ENCODE measurements at places on chromosomes 5 and 9.
A peak's percentile ranks its signal among the peaks of the same experiment; 100 is the strongest.

- DNase-seq, result no peak
Measured at GRCh38 chr9:108105885-108106284, 616.3 kb upstream of the KLF4 start.

- no peak for DNase-seq
Measured at GRCh38 chr9:112176524-112176923, 1.4 kb upstream of the SUSD1 start.

DNA sequence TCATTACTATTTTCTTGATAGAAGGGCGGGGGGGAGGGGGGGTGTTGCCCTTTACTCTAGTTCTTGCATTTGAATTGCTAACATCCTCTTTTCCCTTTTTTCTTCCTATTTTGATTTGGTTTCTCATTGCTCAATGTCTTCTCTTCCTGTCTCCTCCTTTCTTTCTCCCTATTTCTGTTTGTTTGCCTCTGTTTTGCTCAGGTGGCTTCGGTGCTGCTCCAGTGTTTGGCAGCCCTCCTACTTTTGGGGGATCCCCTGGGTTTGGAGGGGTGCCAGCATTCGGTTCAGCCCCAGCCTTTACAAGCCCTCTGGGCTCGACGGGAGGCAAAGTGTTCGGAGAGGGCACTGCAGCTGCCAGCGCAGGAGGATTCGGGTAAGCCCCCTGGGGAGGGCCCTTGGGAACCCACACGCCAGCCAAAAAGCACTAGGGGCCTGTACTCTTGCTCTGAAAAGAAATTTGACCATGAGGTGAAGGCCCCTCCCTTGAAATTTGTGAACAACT lies 48.3 kb downstream of the FAM78A start:
- DNase-seq, result no peak

DNA sequence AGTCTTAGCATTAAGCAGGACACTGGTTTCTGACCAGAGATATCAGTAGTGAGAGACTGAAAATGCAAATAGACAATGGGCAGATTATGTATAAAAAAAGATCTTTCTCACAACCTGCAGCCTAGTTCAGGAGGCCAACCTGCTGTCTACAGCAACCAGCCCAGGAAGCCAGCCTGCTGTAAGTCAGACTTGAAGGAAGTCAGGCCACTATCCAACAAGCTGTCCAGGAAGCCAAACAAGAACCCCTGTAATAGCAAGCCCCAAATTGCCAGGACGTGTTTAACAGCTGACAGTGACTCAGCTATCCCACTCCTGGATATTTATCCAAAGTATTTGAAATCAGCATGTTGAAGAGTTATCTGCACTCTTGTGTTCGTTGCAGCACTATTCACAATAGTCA lies 121.8 kb upstream of the SPIN1 start:
- DNase-seq, result no peak

GRCh38 chr5:45847877-45848276 lies 151.7 kb upstream of the HCN1 start:
- no peak for DNase-seq

DNA sequence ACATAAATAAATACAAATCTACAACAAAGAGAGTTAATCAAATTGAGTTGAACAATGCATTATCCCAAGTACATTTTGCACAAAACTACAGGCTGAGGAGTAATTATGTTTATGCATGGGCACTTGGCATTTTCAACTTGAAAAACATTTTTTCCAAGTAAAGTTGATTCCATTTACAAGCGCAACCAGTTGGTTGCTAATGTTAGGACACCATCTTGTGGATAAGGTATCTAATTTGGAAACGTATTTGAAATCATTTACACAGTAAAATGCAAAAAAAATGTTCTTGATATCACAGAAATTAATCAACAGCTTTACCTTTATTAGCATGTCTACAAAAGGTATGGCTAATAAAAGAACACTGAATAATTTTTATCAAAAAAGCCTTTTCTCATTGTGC lies 18.8 kb downstream of the FTMT start:
- DNase-seq, result peak; percentile 5

GRCh38 chr5:99258819-99259218 lies 330.0 kb upstream of the CHD1 start:
- DNase-seq, result no peak

DNA sequence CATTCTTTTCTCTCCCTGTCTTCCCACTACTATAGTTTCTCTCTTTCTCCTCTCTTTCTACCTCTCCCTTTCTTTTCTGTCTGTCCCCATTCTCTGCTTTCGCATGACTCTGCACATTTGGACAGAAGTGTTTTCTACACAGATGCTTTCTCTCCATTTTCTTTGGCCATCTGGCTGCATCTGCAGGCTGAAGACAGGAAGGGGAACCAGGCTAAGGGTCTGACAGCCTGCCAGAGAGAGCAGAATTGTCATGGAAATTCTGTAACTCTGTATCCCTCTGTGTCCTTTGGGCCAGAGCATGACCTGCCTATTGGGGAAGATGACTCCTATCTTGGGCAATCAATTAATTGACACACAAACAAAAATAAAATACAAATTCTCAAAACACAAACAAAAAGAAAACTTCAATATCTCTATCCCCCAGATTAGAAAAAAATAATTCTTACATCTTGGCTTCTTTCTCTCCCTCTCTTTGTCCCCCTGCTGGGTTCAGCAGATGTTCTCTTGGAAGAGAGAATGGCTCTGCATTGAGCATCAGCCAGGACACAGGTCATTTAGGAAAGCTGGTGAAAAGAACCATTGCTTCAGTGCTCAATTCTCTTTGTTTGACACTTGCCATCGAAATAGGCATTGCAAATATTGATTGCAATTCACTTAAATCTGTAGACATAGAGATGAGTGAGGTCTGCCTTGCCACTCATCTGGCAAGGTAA lies 415.9 kb upstream of the KLF4 start:
- no peak for DNase-seq

DNA sequence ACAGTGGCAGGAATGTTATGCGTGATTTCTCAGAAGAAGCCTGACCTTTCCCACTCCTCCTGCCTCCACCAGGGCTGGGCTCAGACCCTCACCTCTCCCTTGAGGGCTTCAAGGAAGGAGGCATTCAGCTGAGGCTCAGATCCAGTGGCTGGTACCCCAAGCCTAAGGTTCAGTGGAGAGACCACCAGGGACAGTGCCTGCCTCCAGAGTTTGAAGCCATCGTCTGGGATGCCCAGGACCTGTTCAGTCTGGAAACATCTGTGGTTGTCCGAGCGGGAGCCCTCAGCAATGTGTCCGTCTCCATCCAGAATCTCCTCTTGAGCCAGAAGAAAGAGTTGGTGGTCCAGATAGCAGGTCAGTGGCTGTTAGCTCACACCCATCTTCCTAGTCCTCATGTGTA lies 9.9 kb downstream of the BTNL9 start:
- no peak for DNase-seq

DNA sequence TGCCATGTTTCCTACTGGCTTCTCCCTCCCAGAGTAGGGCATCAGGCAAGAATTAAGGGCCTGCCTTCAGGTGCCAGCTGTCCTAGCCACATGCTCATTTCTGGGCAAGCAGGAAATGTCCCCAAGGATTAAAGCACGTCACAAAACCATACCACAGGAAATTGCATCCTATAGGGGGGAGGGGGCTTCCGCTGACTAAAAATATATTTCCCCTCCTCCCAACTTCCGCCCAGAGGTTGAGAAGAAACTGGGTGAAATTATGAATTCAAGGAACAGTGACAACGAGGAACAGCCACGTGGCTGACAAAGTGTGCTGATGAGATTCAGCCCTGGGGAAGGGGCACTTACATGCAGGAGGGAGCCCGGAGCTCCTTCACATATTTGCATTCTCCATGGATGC lies 4.1 kb downstream of the HBEGF start:
- DNase-seq, result peak; percentile 58

DNA sequence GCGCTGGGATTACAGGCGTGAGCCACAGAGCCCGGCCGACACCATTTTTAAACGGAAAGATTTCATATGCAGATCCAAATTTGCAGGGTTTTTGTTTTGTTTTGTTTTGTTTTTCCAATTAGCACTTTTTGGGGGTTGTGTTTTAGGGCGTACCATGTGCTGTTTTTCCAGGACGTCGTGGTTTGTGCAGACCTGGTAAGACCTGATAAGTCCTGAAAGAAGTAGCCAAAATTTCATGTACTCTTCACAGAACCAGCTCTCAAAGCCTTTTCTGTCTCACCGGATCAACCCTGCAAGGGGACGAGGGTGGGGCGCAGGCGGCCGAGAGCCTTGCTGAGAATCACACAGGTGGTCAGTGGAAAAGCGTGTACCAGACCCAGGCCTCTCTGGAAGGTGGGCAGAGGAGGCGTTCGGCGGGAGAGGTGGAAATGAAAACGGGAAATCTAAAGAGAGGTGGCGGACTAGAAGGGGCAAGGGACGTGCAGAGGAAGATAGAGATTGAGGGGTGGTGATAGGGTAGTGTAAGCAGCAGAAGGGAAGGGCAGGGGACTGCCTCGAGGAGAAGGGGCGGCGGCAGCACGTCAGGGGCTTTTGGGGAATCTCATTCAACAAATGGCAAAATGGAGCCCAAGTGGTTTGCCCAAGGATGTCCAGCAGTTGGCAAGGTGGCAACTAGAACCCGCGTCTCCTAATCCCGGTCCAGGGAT lies 1.1 kb upstream of the FAF2 start:
- peak; percentile 11 for DNase-seq

- DNase-seq, result no peak
Measured at GRCh38 chr5:143800715-143801114, 11.2 kb upstream of the HMHB1 start.

- no peak for DNase-seq
Measured at GRCh38 chr5:179840766-179841165, 17.9 kb downstream of the MRNIP start.

GRCh38 chr5:124079062-124079461 lies 567.1 kb downstream of the CSNK1G3 start:
- DNase-seq, result no peak

DNA sequence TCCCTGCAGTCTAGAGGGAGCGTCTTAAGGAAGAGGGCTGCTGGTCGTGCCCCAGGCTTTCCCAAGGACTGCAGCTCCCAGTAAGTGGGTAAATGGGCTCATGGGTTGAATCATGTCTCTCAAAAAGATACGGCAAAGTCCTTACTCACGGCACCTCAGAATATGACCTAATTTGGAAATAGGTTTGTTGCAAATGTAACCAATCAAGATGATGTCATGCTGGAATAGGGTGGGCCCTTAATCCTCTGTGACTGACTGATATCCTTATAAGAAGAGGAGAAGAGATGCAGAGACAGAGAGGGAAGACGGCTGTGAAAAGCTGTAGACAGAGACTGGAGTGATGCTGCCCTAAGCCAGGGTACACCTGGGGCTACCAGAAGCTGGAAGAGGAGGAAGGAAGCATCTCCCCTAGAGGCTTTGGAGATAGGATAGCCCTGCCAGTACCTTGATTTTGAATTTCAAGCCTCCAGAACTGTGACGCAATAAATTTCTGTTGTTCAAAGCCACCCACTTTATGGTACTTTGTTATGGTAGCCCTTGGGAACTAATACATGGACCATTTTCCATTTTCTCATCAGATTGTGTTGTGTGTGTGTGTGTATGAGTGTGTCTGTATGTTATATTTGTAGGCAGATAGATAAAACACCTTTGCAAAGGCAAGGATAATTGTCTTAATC lies 15.0 kb downstream of the GALNT10 start:
- no peak for DNase-seq

- DNase-seq, result no peak
Measured at GRCh38 chr9:107584186-107584585, 94.6 kb upstream of the KLF4 start.

DNA sequence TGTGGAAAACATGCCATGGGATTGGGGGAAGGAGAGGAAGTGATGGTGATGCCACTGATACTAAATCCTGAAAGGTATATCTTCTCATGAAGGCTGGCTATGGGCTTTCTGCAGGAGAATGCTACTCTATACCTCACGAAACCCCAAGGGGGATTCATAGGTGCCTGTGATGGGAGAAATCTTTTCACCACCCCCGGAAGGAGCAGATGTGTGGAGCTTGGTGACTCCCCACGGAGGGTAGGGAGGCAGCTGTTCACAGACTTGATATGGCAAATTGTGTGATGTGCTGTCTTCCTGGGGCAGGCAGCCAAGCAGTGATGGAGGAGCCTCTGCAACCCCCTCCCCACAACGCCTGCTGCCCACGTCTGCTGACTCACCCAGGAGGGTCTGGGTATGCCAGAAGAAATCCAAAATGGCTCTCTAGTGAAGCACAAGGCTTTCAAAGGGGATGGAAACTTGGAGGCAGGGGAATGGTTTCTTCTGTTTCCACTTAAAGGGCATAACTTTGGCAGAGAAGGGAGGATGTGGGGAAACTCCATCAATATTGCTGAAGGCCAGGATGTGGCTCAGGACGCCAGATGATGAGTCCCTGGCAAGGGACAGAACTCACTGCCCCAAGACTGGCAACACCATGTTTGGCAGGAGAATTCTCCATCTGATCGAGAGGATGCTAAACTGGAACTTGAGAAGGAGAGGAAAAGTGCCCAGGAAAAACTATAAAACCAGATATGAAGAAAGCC lies 188.3 kb downstream of the GABBR2 start:
- no peak for DNase-seq

GRCh38 chr5:175866377-175866907 lies 4.9 kb upstream of the CPLX2 start:
- DNase-seq, result no peak

DNA sequence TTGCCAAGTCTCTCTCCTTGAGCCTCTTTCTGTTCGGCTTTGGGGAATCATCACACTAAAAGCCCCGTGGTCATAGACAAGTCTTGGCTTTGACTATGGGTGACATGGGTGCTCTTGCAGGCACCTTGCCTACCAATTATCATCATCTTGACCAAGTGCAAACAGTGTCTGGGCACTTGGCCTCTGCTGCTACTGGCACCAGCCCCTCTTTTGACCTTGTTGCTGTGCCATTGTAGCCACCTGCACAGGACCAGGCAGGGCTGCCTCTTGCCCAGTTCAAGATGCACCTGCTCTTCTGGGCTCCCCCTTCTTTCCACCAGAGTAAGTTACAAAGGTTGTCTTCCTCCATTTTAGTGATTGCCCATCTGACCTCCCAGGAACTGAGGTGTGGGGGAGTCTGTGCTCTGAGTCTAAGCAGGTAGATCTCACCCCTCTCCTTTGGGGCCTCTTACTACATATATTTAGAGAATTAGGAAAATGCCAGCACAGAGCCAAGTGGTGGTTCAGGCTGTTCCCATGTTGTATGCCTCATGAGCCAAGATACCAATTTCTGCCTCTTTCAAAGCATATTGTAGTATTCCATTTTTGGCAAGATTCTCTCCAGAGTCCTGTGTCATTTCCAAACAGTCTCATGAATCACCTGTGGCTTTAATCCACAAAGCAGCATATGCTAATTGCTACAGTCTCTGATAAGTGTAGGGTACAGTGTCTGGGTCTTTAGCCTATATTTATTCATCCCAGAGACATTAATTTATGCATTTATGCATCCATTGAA lies 142.9 kb upstream of the DAP start:
- no peak for DNase-seq

DNA sequence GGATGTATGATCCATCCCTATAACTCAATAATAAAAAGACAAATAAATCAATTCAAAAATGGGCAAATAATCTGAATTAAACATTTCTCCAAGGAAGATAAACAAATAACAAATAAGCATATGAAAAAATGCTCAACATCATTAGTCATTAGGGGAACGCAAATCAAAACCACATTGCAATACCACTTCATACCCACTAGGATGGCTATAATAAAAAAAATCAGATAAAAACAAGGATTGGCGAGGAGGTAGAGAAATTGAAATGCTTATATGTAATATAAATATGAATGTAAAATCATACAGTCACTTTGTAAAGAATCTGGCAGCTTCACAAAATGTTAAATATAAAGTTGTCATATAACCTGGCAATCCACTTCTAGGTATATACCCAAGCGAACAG lies 52.3 kb upstream of the TBCA start:
- DNase-seq, result no peak

All from hematopoietic multipotent progenitor cell (in vitro differentiated cells).